ENCODE measurements at places on chromosomes 1 and 21.

DNA sequence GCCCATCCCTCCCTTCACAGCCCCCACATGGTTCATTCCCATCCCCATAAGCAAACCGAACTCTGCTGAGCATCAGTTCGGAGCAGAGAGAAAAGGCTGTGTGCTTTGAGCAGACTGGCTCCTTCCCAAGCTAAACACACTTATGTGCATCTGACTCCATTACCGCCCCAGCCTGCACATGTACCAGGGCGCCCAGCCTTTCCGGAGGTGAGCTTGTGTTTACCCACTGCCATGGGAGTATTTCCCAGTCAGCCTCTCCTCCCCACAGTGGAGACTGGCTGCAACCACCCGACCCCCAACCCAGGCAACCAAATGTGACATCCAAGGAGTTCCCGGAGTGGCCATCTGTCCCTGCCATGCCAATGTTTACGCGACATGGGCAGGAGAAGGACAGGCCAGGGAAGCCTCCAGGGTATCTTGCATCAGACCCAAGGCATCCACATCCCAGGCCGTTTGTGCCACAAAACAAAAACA lies 9.4 kb downstream of the TIAM1 start:
- no peak for DNase-seq

DNA sequence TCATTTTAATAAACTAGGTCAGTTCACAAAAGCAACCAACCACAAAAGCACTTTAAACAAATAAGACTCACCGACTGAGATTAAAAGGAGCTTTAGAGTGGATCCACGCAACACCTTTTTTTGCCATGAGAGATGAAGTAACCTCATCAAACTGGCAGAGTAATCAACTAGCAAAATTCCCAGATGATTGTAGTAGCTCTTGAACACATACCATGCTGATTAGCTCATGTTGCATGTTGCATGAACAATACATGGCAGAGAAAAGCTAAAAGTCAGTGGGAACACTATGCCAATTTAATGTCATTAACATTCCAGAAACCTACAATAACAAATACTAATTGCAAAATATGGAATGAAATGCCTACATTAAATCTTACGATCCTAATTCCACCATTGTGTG lies 4.1 kb downstream of the WARS2 start:
- DNase-seq: no peak

DNA sequence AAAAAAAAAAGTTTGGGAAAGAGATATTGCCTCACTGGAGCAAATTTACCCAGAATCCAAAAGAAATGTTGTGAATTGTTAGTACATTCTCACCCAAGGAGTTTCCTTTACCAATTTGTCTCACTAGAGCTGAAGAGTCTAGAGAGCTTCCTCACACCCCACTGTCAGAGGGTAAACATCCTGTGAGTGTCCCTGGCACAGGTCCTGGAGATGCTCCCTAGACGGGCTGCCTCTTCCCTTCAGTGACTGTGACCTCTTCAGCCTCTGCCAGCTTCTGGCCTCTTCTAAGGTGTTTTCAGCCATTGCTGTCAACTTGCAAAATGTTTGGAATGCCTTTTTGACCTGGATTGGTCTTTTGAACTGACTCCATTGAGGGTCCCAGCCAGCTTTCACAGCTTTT lies 159.4 kb downstream of the DHRS3 start:
- no peak for DNase-seq

- no peak for DNase-seq
Measured at GRCh38 chr1:237492359-237492758, 398.4 kb downstream of the ZP4 start.

DNA sequence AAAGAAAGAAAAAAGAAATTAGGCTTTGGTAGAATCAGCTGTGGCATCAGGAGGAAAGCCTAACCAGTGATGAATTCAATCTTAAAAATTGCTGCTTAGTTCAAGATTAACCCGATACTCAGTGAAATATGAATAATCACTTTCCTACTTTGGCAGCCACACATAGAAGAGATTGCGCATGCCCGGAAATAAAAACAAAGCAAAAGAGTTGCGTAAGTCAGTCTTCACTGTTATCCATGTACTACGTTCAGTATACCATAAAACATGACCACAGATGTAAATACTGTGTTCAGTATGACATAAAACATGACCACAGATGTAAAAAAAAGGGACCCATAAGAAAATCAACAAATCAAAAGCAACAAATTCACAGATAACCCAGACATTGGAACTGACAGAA lies 19.2 kb downstream of the CD1D start:
- no peak for DNase-seq

- no peak for DNase-seq
Measured at GRCh38 chr21:25506887-25507286, 100.4 kb downstream of the MRPL39 start.

DNA sequence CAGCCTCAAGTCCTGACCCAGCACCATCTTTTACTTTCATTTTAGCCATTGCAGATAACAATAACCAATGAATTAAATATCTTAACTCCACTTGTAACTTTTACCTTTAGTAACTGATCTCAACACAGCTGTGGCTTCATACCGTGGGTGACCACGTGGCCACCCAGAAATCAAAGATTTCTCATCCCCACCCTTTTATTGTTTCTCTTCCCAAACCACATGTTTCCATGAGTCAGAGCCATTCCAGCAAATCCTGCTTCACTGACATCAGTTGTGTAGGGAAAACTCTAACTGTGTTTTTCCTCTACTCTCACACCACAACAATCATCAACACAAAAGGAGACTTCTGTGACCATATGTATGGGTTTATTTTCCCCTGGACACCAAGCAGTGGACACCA lies 25.1 kb upstream of the BRDT start:
- no peak for DNase-seq

- no peak for DNase-seq
Measured at GRCh38 chr1:176903474-176903873, 261.0 kb downstream of the ASTN1 start.

- no peak for DNase-seq
Measured at GRCh38 chr1:245645894-245646293, 491.1 kb downstream of the KIF26B start.

DNA sequence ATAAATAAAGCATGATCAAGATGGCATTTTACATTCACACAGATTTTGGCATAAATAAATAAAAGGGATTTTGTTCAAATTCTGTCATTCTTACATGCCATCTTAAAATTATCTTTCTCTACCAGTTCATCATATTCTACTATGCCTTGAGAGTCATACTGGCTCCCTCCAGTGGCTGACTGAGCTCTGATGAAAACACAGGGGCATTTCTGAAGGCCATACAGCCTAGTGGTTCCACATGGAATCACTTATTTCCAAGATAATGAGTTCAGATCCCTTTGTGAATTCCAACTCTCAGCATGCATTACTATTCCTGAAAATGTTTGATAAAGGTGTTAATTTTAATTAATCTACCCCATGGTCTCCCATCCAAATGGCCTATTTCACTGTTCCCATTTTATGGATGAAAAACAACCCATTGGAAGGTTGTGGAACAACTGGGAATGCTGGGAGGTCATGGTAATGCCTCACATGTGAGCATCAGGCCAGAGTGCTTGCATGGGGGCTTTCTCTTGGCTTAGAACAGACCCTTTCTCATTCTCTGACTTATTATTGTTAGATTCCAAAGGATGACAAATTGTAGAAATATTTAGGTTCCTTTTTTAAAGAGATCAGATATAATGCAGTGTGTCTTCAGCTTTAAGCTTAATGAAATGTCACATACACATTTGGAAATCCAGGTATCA lies 622.4 kb upstream of the PKN2 start:
- no peak for DNase-seq

Measured in CD4-positive, alpha-beta T cell treated with Interleukin-2 at 100 ng/mL for 4 hours (primary cell).